ENCODE measurements at places on chromosomes 6 and 20.
A peak's percentile ranks its signal among the peaks of the same experiment; 100 is the strongest.

DNA sequence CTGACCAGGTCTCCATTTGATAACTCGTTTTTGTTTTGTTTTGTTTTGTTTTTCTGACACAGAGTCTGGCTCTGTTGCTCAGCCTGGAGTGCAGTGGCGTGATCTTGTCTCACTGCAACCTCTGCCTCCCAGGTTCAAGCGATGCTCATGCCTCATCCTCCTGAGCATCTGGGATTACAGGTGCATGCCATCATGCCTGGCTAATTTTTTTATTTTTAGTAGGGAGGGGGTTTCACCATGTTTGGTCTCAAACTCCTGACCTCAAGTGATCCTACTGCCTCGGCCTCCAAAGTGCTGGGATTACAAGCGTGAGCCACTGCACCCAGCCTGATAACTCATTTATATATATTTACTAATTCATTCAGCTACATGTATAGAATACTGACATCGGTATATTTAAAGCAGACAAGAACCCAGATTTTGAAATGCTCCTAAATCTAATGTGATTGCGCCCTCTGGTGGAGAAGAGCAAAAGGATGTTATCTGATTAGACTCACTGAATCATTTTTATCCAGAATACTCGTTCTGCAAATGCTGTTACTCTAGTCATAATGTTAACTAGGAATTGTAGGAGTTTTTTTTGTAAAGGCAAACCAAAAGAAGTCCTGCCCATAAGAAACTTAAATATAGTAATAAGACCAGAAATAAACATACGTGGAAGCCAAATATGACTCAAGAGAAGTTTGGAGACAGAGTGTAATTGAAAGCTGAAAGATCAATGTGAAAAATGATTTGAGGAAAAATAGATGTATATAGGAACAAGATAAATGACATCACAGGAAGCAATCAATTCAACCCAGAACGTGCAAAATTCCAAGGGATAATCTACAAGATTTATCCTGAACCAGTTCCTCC, 5.3 kb upstream of the COL12A1 start:
- no peaks in the 10 kb centered on the region for H3K36me3 ChIP-seq
- DNase-seq: peak; percentile 61
- peaks cover 26% of the 10 kb centered on the region for H3K4me1 ChIP-seq
- H3K27ac ChIP-seq: no peak overlapping the region
- no peak overlapping the region for H3K4me3 ChIP-seq
- peaks cover 28% of the 10 kb centered on the region for H3K27me3 ChIP-seq

GRCh38 chr20:49938173-49939163, 2.3 kb downstream of the RNF114 start:
- H3K27ac ChIP-seq: peak overlapping the region; percentile 93
- DNase-seq: no peak
- H3K4me3 ChIP-seq: peak overlapping the region; percentile 50
- no peaks in the 10 kb centered on the region for H3K27me3 ChIP-seq

- DNase-seq: no peak
- H3K27ac ChIP-seq: no peak overlapping the region
- no peak overlapping the region for H3K4me3 ChIP-seq
- H3K27me3 ChIP-seq: peaks cover 2% of the 10 kb centered on the region
- no peaks in the 10 kb centered on the region for H3K36me3 ChIP-seq
Observed at GRCh38 chr20:59735486-59735885, 131.1 kb downstream of the PHACTR3 start.

- no peak overlapping the region for H3K27ac ChIP-seq
- H3K4me3 ChIP-seq: no peak overlapping the region
- H3K36me3 ChIP-seq: no peaks in the 10 kb centered on the region
- no peak for DNase-seq
- H3K4me1 ChIP-seq: no peaks in the 10 kb centered on the region
Observed at GRCh38 chr6:153553627-153554026, 422.5 kb upstream of the RGS17 start.

DNA sequence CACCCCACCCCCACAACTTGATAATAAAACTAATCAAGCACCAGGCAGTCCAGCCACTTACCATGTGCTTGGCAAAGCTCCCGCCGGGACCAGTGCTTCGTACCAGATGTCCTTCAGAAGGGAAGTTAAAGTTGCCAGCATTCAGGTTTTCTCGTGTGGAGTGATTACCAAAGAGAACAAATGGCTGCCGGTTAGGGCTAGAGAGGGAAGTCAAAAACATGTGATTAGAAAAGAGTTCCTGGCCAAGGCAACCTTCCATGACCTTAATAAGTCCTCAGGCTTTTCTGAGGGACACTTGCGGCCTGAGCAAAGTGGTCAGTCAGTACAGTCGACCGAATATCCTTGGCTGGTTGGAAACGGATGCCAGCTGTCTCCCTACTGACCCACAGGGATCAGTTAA, 67.0 kb downstream of the DNAAF9 start:
- no peaks in the 10 kb centered on the region for H3K4me1 ChIP-seq
- H3K36me3 ChIP-seq: peaks cover 27% of the 10 kb centered on the region
- no peaks in the 10 kb centered on the region for H3K27me3 ChIP-seq
- no peak for DNase-seq

- H3K4me3 ChIP-seq: no peak overlapping the region
- H3K36me3 ChIP-seq: peaks cover 10% of the 10 kb centered on the region
- no peaks in the 10 kb centered on the region for H3K27me3 ChIP-seq
- DNase-seq: no peak
- H3K27ac ChIP-seq: no peak overlapping the region
Observed at GRCh38 chr6:111862741-111863140, 10.5 kb downstream of the FYN start.

GRCh38 chr6:168017629-168018028, 20.2 kb downstream of the KIF25 start:
- peaks cover 3% of the 10 kb centered on the region for H3K27me3 ChIP-seq
- no peaks in the 10 kb centered on the region for H3K36me3 ChIP-seq
- no peak overlapping the region for H3K4me3 ChIP-seq
- DNase-seq: no peak

GRCh38 chr20:50845566-50846215, 50.8 kb downstream of the BCAS4 start:
- H3K27ac ChIP-seq: no peak overlapping the region
- no peak for DNase-seq
- no peak overlapping the region for H3K4me3 ChIP-seq
- no peaks in the 10 kb centered on the region for H3K27me3 ChIP-seq
- peaks cover 28% of the 10 kb centered on the region for H3K4me1 ChIP-seq

GRCh38 chr6:107819964-107820337, 4.2 kb downstream of the SCML4 start:
- H3K27me3 ChIP-seq: no peaks in the 10 kb centered on the region
- peaks cover 55% of the 10 kb centered on the region for H3K4me1 ChIP-seq
- DNase-seq: no peak
- peak overlapping the region; percentile 54 for H3K4me3 ChIP-seq
- peaks cover 10% of the 10 kb centered on the region for H3K36me3 ChIP-seq

- no peak overlapping the region for H3K27ac ChIP-seq
- peaks cover 2% of the 10 kb centered on the region for H3K27me3 ChIP-seq
- H3K4me1 ChIP-seq: no peaks in the 10 kb centered on the region
- no peak for DNase-seq
- H3K4me3 ChIP-seq: no peak overlapping the region
Observed at GRCh38 chr20:23079016-23079351, 7.1 kb downstream of the CD93 start.

- H3K4me3 ChIP-seq: peak overlapping the region; percentile 99
- H3K27ac ChIP-seq: peak overlapping the region; percentile 98
- H3K36me3 ChIP-seq: peaks cover 7% of the 10 kb centered on the region
- no peak for DNase-seq
- H3K27me3 ChIP-seq: no peaks in the 10 kb centered on the region
Observed at GRCh38 chr20:64256282-64256935, 861 bp downstream of the PCMTD2 start.

GRCh38 chr6:120274547-120274946, 925.0 kb upstream of the MAN1A1 start:
- H3K36me3 ChIP-seq: no peaks in the 10 kb centered on the region
- peak; percentile 1 for DNase-seq
- H3K4me3 ChIP-seq: no peak overlapping the region
- H3K4me1 ChIP-seq: peaks cover 12% of the 10 kb centered on the region

GRCh38 chr20:24983896-24984295, 8.7 kb downstream of the APMAP start:
- no peak for DNase-seq
- H3K27ac ChIP-seq: no peak overlapping the region
- no peaks in the 10 kb centered on the region for H3K27me3 ChIP-seq

GRCh38 chr6:145733207-145733606, 2.1 kb downstream of the EPM2A start:
- no peak for DNase-seq
- no peak overlapping the region for H3K27ac ChIP-seq
- H3K4me3 ChIP-seq: no peak overlapping the region
- H3K4me1 ChIP-seq: peaks cover 12% of the 10 kb centered on the region

GRCh38 chr6:3211681-3212080, 15.8 kb downstream of the TUBB2B start:
- DNase-seq: no peak
- H3K4me3 ChIP-seq: no peak overlapping the region
- H3K4me1 ChIP-seq: peaks cover 10% of the 10 kb centered on the region
- no peaks in the 10 kb centered on the region for H3K36me3 ChIP-seq
- peaks cover 23% of the 10 kb centered on the region for H3K27me3 ChIP-seq

GRCh38 chr6:27592481-27593199, 119.7 kb upstream of the ZNF184 start:
- H3K27me3 ChIP-seq: peaks cover 9% of the 10 kb centered on the region
- no peak overlapping the region for H3K4me3 ChIP-seq
- no peaks in the 10 kb centered on the region for H3K4me1 ChIP-seq
- DNase-seq: no peak

DNA sequence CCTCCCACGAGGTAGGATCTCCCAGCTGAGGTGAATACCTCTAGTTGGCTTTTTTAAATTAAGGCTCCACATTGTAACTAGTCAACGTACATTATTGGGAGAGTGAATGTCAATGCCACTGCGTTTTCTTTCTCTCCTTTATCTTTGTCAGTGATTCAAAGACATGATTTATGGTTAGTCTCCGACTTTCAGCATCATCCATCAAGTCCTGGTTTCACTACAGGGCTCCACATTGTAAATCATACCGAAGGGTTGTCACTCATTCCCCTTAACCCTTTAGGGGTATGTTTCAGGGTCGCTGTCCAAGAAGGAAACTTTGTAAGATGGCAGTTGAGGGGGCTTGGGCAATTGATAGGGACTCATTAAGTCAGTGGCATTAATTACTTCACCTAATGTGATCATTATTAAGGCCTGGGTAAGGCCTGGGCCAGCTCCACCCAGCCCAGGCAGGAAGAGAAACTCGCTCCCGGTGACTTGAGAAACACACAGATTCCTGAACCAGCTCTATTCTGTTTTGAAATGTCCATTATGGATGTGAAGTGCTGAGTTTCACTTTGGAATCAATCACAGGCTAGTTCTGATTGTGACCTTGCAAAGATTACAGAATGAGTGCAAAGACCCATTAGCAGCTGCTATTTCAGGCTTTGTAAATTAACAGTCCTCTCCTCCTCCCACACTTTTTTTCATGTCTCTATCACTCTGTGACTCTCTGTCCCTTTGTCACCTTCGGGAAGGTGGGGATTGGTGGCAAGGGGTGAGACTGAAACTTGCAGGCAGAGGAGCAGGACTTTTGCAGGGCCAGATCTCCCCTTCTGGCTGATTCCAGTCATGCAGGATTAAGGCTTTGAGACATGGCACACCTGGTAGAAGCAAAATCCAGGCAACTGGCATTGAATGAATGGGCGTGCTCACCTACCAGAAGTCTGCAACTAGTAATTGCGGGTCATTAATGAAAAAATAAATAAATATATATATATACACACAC, 222.4 kb downstream of the TSHZ2 start:
- no peaks in the 10 kb centered on the region for H3K36me3 ChIP-seq
- no peak for DNase-seq
- no peaks in the 10 kb centered on the region for H3K4me1 ChIP-seq
- H3K27ac ChIP-seq: no peak overlapping the region
- H3K27me3 ChIP-seq: peaks cover 7% of the 10 kb centered on the region

DNA sequence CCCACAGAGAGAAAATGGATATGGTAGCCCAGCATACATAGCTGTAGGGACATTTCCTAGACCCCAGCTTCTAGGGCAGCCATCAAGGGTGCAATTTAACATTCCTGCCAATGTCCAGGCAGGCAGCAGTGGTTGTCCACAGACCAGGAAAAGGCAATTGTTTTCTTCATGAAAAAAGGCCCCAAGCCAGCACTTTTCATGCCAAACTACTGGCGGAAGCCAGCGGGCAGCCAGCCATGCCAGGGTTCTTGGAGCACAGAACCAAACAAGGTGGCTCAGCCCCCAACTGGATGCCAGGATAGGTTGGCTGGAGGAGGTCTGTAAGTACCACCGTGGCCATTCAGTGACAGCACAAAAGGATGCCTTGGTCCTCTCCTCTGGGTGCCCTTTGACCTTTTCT, 94.6 kb downstream of the BANF2 start:
- no peaks in the 10 kb centered on the region for H3K4me1 ChIP-seq
- no peak overlapping the region for H3K27ac ChIP-seq
- peaks cover 11% of the 10 kb centered on the region for H3K27me3 ChIP-seq
- no peak for DNase-seq
- H3K4me3 ChIP-seq: no peak overlapping the region

DNA sequence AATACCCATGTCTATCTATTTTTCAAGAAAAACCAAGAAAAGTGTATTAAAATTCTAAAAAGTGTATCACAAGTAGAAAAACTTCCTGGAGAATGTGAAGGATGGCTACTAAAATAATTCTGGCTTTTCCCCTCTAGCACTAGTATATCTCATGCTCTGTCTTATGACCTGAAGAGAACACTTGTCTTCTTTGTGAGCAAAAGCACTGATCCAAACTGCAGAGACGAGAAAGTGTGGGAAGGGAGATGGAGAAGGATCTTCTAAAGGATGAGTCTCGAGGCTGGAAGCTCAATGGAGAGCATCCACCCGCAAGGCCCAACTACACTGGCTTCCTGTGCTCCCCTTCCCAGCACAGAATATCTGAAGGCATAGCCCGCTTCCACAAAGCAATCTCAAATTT, 23.5 kb downstream of the STX7 start:
- H3K4me3 ChIP-seq: no peak overlapping the region
- DNase-seq: no peak
- H3K27me3 ChIP-seq: no peaks in the 10 kb centered on the region
- peaks cover 38% of the 10 kb centered on the region for H3K4me1 ChIP-seq
- H3K36me3 ChIP-seq: peaks cover 19% of the 10 kb centered on the region

DNA sequence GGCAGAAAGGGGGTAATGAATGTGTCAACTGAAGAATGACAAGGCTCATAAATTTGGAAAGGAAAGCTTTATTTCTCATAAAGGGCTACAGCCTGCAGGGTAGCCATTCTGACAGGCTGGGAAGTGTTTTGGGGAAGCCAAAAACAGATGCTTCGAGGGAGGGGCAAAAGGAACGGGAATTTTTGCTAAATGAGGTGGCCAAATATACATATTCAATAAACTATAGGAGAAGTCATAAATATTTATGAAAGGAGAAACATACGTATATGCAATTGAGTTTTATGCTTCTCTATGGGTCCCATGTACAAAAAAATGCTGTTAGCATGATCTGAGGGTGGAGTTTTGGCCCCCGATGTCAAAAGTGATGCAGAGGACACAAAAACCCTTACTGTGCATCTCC, 180.7 kb downstream of the FNDC1 start:
- H3K27ac ChIP-seq: no peak overlapping the region
- no peaks in the 10 kb centered on the region for H3K36me3 ChIP-seq
- DNase-seq: no peak
- no peak overlapping the region for H3K4me3 ChIP-seq
- H3K27me3 ChIP-seq: peaks cover 1% of the 10 kb centered on the region

Data from memory B cell (primary cell).